Lung (tissue), 17 donors: ENCODE measurements at places on chromosomes 1 and 21. TPM values are rescaled to one million over a fixed set of nuclear protein-coding genes. Genes with fewer than 3 reads are reported as not detected.

The OR10J1 gene
- not detected for polyA plus RNA-seq

DNA sequence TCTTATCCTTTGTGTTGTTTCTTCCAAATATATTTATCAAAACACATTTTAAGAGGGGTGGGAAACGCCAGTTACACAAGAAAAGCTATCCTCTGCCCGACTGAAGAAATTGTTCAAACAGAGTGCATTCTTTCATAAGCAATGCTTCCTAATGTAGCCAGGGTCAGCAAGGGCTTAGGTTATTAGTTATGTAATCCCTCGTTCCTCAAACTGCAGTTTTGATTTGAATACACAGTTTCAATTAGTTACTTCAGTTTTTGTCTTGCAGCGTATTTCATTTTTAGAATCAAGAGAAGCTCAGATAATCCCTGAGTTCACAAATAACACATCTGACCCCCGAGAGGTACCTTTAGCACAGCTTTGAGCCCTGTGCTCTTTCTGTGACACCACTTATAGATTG lies 141.7 kb upstream of the NRIP1 start:
- no peak for DNase-seq

The CELA3A gene
- 0.92 TPM for polyA plus RNA-seq

The RGS7 gene
- polyA plus RNA-seq: 0.08 TPM

GRCh38 chr1:183652107-183652506 lies 1.0 kb downstream of the APOBEC4 start:
- no peak for DNase-seq

GRCh38 chr1:94117259-94117851 lies 3.6 kb downstream of the ABCA4 start:
- DNase-seq: no peak

The VCAM1 gene
- polyA plus RNA-seq: 7.6 TPM

The HIVEP3 gene
- 7.0 TPM for polyA plus RNA-seq

- DNase-seq: no peak
Observed at GRCh38 chr1:194341587-194341986, 1155.2 kb upstream of the B3GALT2 start.

The RIPK4 gene
- 5.3 TPM for polyA plus RNA-seq

The TSPAN2 gene
- 1.5 TPM for polyA plus RNA-seq

DNA sequence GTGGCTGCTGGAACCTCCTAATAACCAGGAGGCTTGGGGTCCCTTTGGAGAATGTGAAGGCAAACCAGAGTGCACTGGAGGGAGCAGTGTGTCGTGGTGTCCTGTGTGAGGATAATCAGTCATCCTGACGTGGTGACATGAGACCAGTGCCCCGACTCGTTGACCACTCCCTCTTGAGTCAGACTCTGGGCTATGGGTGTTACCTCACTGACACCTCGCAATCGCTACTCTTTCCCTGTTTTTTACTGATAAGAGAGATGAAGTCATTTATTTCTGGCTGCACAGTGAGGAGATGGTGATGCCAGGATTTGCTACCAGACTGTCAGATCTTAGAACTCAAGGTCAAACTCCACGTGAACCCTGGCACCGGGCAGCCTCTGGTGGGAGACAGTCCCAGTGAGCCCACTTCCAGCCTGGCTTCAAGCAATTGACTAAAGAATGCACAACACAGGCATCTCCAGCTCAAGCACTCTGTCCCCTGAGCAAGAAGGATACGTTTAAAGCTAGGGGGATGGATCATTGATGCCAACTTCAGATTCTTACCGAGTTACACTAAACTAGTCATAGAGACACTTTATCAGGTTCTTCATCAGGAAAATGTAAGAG lies 30.3 kb downstream of the UBASH3A start:
- DNase-seq: no peak

DNA sequence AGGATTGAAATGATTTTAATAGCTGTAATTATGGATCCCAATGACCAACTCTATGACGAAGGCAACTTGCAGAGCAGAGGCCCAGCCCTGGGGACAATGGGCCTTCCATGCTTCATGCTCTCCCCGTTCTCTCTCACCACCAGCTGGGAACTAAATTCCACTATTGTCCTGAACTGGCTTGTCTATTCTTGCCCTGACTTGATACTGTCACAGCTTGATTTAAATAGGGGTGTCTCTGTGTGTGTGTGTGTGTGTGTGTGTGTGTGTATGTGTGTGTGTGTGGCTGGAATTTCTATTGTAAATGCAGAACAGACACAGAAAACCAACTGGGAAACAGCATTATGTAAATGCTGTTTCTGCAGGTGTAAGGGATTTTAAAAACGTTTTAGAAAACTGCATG lies 57.0 kb downstream of the SLC22A15 start:
- no peak for DNase-seq

The FAM163A gene
- polyA plus RNA-seq: not detected

The SH2D2A gene
- 1.1 TPM for polyA plus RNA-seq

DNA sequence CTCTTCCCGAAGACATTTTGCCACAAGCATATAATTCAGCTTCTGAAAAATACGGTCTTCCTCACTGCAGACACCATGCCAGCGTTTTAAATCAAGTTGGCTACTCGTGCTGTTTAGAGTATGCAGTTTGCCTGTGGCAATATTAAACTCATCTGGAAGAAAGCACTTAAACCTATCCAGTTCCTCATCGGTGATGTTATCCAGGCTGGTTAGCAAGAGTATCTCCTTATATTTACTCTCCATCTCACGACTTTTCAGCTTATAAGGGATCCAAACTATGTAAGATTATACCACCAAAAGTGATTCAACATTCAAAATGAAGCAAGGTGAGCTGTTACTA lies 9.7 kb upstream of the IFI16 start:
- DNase-seq: no peak

The TAF12 gene
- polyA plus RNA-seq: 29.3 TPM

DNA sequence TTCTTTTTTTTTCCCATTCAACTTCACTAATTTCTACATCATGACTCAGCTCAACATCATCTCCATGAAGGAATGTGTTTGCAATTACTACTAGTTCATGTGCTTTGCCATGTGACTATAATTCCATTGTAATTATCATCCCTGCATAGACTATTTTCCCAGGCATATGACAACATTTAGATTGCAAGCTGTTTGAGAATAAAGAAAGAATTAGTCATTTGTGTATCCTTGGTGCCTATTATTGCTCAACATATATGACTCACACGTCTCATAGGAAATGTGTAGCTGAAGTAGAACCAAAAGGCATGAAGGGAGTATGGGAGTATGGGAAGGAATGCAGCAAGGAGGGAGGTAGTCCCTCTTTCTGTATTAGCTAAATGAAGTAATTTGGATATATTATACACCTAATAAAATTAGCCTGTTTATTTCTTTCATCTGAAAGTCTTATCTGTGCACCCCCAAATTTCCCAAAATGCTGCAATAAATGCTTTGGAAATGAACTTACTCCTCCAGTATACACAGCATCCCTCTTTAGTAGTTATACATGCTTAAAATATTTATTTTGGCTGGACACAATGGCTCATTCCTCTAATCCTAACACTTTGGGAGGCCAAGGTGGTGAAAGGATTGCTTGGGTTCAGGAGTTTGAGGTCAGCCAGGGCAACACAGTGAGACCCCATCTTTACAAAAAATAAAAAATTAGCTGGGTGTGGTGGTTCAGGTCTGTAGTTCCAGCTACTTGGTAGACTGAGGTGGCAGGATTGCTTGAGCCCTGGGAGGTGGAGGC lies 316.9 kb upstream of the ADGRL4 start:
- no peak for DNase-seq

GRCh38 chr1:33736496-33736895 lies 127.4 kb upstream of the HMGB4 start:
- no peak for DNase-seq

The SEC16B gene
- 2.6 TPM for polyA plus RNA-seq

DNA sequence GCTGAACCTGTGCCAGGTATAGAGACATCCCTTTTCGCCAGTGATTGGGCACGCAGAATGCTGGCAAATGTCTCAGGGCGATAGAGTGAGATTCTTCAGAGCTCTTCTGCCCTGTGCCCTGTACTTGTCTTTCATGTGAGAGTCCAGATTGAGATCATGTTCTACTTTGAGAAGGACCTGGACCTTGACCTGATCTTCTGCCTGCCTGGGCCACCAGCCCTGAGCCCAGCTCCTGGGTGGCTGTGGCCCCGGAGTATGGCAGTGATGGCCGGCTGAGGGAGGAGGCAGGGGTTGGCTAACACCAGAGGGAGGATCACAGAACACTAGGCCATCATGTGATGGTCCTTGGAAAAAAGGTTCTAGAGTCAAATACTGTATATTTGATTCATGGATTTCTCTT lies 13.8 kb downstream of the STRIP1 start:
- no peak for DNase-seq

The SYT11 gene
- polyA plus RNA-seq: 0.91 TPM
